ENCODE measurements at places on chromosomes 13 and 19. TPM values are rescaled to one million over a fixed set of nuclear protein-coding genes. Genes with fewer than 3 reads are reported as not detected.

Gene FBXL12
- 27.8 TPM for total RNA-seq

Gene HSPB6
- 713 TPM for total RNA-seq

Gene C19orf73
- total RNA-seq: 0.54 TPM

Gene HS6ST3
- total RNA-seq: 0.36 TPM

Gene PODNL1
- total RNA-seq: 1.6 TPM

Gene SLC7A10
- total RNA-seq: not detected

Gene LRG1
- total RNA-seq: not detected

Gene MYO9B
- total RNA-seq: 103 TPM

Gene ZNF723
- not detected for total RNA-seq

Gene ZNF808
- total RNA-seq: 23.6 TPM

GRCh38 chr13:36530050-36530789, 97.9 kb downstream of the CCNA1 start:
- DNase-seq: peak; percentile 48

DNA sequence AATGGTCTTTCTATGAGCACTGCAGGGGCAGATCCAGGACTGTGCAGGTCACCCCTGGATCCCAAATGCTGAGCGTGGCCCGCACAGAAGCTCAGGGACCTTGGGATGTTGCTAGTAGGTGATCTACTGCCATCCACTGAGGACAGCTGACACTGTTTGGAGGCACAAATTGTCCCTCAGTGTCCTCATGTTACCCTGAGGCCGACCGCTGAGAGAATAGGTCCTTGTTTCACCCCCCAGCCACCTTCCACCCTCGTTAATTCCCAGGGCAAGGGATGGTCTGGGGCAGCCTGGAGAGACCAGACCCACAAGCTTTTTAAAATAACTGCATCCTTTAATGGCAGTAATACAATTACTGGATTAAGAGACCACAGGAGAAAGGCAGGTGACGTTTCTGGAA, 15.4 kb upstream of the TMEM160 start:
- no peak for DNase-seq

DNA sequence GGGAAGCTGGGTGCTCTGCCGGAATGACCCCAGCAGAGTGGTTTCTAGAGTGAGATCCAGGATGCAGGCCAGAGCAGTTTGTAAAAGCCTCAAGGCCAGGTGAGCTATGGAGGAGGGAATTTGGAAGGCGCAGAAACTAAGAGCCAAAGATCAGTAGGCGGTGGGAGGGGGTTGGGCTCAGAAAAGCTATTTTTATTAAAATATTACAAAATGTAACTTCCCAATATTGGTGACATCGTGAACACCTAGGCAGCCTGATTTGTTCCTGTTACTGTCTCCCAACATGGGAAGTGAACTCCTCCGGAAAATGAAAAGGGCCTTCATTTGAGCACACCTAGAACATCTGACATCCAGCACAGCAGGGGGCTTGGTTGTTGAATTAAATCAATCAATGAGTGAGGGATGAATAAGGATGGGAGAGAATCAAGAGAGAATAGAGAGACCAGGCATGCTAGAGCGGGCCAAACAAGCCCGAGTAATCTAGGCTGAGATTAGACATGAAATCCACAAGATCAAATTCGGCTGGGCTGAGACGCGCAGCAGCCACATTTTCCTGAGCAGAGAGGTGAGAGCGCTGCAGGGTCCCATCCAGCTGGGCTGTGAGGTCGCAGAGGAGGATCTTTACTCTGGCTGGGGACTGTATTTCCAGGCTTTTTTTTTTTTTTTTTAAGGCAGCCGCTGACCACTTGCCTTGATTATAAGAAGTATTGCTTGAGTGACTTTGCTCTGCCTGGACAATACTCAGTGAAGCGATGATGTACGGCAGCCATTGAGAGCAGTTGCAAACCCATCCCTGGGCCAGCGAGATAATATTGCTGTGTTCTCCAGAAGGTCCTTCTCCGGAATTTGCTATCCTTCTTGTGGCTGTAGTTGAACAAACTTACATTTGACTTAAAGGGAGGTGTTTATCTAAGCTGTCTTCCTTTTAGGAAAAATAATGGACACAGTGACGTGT, 178.0 kb upstream of the KL start:
- no peak for DNase-seq

- DNase-seq: no peak
Observed at GRCh38 chr13:108987944-108988343, 358.5 kb downstream of the MYO16 start.

- no peak for DNase-seq
Observed at GRCh38 chr13:80235166-80235966, 105.6 kb downstream of the SPRY2 start.

DNA sequence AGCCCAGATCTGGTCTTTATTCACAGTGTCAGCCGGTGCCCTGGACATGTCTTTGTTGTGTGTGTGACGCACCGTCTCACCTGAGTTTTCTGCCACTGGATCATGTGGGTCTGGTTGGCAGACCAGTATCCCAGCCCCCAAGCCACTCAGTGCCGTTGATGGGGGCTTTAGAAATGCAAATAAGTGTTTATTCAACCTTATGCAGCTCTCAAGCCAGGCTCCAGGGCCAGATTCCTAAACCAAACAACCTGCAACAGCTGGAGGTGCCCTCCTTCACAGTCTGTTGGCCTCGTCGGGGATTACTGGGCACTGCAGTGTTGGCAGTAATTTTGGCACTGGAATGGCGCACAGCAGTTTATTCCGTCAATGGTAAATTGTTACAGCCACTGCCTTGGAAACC, 21.6 kb downstream of the FAM124A start:
- no peak for DNase-seq

DNA sequence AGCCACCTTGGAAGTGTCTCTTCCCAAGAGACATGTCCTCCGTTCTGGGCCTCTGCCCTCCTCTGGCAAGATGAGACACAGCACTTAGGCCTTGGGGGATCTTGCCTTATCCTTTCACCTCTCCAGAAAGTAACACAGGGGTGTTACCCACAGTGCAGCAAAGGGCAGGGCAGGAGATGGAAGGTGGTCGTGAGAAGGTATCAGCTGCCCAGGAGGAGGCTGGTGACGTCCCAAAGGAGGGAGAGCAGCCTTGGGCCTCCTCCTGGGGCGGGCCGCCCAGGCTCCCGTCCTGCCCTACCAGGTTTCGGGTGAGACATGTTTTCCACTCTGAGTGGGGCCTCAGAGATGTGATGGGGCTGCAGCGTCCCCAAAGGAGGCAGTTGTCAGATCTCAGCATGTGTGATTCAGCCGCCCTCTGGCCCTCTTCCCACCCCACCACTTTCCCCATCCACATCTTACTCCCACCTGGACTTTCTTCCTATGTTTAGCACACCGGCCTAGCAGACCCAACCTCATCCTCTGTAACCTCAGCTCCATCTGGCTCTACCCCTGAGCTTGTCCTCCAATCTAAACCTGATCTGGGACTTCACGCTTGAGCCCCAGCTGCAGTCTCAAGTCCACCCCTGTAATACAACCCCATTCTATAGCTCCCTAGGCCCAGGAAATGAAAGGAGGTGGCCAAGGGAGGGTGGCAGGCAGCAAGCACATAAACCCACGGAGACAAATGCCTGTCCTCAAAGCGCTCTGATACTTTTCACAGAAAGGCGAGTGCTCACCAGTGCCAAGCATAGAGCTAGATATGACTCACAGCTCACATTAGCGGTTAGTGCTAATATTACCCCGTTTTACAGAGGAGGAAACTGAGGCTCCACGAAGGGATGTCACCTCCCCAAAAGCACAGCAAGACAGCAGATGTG, 9.3 kb downstream of the POU2F2 start:
- DNase-seq: no peak

GRCh38 chr13:110360598-110360997, 53.5 kb downstream of the COL4A2 start:
- DNase-seq: no peak

DNA sequence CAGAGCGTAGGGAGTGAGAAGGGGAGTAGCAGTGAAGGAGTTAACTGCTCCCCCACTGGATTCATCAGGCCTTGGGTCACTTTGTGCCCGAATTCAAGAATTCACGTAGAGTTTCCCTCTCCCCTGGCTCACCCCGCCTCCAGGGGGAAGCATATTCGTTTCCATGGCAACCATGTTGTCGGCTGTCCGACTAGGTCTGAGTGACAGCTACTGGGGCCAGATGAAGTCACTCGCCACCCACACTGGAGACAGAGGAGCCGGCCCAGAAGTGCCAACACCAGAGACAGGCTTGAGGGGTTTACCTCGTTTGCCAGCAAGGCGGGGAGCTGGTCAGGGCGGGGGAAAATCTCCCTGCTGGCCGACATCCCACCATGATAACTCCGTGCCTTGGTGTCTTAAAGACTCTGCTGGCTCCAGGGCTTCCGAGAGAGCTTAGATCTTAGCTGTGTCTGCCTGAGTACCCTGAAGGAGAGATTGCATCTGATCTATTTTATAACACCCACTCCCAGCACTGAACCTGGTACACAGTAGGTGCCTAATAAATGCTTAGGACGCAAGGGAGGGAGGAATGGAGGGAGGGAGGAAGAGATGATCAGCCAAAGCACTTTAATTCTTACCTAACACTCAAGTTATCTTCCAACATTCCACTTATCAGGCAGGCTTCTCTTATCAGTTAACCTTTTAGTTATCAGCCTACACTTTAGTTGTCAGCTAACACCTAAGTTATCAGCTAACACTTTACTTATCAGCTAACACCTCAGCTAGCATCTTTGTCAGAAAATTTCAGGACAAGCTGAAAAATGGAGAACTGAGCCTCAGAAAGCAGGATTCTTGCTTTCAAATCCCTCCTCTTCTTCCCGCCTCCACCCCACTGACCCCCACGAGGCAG, 57.2 kb upstream of the ZNRF4 start:
- DNase-seq: no peak

GRCh38 chr13:92460479-92460878, 766.1 kb upstream of the GPC6 start:
- no peak for DNase-seq

DNA sequence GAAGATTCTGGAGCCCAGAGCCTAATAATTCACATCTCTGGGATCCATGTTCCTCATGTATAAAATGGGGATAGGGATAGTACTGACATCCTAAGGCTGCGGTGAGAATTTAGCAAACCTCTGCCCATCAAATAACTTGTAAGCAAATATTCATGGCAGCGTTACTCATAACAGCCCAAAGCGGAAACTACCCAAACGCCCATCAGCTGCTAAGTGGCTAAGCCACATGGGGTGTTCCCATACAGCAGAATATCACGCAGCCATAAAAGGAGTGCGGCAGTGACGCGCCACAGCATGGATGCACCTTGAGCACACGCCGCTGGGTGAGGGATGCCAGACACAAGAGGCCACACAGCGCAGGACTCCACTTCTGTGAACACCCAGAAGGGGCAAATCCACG, 19.7 kb downstream of the VRK3 start:
- DNase-seq: no peak

DNA sequence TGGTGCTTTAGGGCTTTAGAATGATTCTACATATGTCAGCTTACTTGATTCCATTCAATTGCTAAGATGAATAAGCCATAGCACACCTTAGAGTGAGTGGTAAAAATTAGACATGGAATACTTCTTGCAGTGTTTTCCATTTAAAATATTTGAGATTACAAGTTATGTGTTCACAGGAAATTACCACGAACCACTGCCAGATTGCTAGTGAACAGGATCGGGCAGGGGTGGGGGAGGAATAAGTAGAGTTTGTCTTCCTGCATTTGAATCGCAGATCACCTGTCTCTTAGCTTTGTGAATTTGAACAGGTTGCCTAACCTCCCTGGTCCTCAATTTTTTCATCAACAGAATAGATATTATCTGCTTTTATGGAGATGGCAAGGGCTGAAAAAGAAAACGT, 124.6 kb downstream of the GGACT start:
- peak; percentile 42 for DNase-seq

DNA sequence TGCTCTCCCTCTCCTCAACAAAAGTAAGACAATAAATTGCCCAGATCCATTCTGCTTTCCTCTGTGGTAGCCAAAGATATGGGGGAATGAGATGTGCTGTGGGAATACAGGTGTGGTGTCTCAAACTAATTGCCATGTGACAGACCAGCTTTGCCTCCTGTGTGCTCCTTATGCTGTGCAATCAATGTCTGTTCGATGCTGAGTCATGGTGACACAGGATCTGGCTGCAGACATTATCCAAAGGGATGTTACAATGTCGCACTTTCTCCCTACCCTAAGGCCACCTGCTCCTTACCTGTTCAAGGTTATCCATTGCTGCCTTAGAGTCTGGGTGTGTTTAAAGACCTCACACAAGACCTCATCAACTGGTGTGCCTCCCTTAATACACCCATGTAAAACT, 32.5 kb downstream of the FGF14 start:
- DNase-seq: no peak

GRCh38 chr19:1975162-1975480, 34.1 kb downstream of the CSNK1G2 start:
- peak; percentile 43 for DNase-seq

DNA sequence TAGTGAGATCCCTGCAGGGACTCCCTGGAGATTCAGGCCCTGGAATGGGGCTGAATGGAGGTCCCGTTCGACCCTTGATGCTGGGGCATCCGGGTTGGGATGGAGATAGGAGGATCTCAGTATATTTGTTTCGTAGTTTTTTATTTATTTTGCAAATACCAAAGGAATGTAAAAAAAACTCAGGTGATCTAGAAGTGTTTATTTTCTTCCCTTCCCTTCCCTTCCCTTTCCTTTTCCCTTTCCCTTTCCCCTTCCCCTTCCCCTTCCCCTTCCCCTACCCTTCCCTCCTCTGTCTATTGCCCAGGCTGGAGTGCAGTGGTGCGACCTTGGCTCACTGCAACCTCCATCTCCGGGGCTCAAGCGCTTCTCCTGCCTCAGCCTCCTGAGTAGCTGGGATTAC, 4.5 kb downstream of the GTPBP3 start:
- no peak for DNase-seq

DNA sequence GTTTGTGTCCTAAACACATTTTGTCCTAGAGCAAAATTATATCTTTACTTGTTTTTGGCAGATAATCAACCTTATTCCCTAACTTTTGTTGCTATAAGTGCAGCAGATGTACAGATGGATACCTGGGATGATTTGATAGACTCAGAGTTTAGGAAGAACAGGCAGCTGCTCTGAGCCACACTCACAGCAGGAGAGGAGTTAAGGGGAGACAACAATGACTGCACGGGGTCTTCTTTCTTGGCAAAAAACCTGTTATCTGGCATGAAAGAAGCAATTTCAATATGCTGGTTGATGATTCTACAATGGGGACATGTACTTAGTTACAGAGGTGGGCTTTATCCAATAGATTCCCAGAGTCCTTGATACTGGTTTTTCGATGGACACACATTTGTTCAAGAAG, 258.9 kb upstream of the PCDH9 start:
- no peak for DNase-seq

- peak; percentile 3 for DNase-seq
Observed at GRCh38 chr19:48258350-48258749, 2.6 kb upstream of the CARD8 start.

GRCh38 chr13:59877933-59878332, 285.8 kb downstream of the DIAPH3 start:
- peak; percentile 90 for DNase-seq

- no peak for DNase-seq
Observed at GRCh38 chr19:23512151-23512925, 117.1 kb upstream of the ZNF91 start.

DNA sequence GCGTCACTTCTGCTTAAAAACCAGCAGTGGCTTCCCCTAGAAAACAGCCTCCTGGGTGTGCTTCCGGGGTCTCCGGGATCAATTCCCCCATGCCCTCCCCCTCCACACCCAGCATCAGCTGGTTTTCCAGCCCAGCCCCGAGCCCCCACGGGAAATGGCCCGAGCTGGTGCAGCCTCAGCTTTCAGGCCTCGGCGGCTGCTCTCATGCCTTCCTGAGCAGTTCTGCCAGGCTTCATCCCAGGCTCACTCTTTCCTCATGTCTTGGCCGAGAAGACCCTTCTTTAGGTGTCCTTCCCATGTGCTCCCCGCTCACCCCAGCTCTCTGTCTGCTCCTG, 103.1 kb upstream of the RNF113B start:
- no peak for DNase-seq

GRCh38 chr13:90686442-90686841, 661.0 kb upstream of the MIR17HG start:
- DNase-seq: peak; percentile 79
